Activated CD4-positive, alpha-beta memory T cell treated with anti-CD3 and anti-CD28 coated beads for 36 hours (primary cell): ENCODE measurements at places on chromosomes 12 and 14.

- no peak for DNase-seq
Observed at GRCh38 chr12:97118796-97119375, 211.8 kb downstream of the NEDD1 start.

DNA sequence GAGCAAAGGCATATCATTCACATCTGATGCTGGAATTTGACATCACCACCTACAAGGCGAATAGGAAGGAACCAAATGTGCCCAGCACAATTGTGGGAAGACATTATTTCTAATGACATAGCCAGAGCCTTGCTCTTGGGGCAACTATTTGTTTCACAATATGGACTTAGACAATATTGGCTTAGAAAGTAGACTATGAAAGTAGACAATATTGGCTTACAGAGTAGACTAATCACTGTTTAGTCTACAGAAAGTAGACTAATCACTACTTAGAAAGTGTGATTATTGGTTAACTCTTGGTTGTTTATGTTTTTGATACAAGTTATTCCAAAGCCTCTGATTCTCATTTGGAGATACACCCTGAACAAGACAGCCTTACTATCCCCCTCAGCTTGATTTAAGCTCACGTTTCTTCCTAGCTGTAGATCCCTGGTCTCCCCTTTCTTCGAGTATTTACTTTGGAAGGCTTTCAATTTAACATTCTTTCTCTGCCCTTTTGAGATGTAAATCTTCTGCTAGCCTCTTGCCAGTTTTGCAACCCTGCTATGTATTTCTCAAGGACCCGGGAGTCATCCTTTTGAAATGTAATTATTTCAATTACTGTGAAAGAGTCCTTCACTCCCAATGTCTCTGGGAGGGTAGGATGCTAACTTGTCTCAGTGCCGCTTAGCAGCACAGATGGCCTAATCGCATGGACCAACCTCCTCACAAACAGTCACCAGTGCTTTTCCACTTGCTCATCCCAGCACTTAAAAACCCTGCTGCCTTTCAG lies 843.2 kb downstream of the GALC start:
- no peak for DNase-seq

- no peak for DNase-seq
Observed at GRCh38 chr12:27561535-27562350, 37.7 kb downstream of the PPFIBP1 start.

DNA sequence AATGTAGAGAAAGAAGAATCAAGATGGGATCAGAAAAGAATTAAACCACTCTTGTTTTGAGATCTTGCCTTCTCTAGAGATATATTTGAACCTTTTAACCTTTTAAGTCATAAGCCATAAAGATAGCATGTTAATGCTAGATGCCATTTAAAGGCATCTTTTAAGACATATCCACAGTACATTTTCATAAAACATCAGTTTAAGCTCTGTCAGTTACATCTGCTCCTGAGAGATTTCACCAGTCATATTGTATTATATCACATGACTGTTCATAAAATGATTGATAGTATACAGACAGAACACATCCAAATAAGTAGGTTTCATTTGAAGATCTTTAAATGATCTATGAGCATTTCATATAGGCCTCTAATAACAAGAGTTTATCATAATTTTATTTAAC lies 1238.5 kb downstream of the SLC16A7 start:
- no peak for DNase-seq

GRCh38 chr12:62891805-62892549 lies 43.0 kb downstream of the PPM1H start:
- DNase-seq = no peak

GRCh38 chr12:79020106-79020505 lies 155.5 kb downstream of the SYT1 start:
- DNase-seq = no peak

- no peak for DNase-seq
Observed at GRCh38 chr14:28773861-28774691, 7.5 kb downstream of the FOXG1 start.

DNA sequence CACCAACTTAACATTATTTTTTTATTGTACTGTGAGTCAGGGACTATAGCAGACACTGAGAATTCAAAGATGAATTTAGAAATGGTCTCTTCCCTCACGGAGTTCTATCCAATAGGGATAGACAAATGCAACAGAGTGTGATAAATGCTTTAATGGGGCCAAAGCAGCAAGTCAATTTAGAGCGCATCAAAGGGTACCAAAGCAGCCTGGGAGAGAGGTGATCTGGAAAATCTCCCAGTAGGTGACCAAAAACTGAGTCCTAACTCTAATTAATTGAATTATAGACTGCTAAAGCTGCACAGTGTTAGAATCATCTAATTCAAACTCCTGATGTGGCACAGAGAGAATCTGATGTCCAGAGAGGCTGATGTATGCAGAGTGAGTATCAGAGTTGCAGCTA lies 2.6 kb downstream of the LIN7A start:
- no peak for DNase-seq
